Colonic mucosa (tissue), 4 donors: ENCODE measurements at places on chromosomes 2 and 18. TPM values are rescaled to one million over a fixed set of nuclear protein-coding genes. Genes with fewer than 3 reads are reported as not detected.
A peak's percentile ranks its signal among the peaks of the same experiment; 100 is the strongest.

DNA sequence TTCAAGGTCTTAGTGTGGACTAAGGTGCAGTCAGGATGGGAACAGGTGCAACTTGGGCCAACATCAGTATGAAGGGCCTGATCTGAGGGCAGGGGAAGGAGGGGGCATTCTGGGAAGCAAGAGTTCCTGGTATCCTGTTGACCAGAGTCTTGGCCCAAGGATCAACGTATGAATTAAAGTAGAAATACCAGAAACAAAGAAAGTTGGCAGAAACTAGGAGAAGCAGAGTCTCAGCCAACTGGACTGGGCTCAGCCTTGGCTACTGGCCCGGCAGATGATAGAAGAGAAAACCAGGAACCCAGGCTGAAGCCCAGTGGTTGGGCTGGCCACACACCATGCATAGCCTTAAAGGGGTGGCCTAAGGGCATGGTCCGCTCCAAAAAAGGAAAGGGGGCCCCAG, 2.3 kb downstream of the CETN1 start:
- DNase-seq = no peak

DNA sequence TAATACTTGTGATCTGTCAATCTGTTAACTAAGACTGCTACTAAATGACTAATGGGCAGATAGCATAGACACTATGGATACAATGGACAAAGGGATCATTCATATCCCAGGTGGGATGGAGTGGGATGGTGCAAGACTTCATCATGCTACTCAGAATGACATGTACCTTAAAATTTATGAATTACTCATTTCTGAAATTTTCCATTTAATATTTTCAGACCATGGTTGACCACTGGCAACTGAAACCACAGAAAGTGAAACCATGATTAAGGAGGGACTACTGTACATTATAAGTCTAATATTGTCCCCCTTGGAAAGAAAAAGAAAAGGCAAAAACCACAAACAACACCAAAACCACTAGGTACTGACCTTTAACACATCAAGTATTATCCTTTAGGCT, 247.0 kb upstream of the SYT4 start:
- DNase-seq = no peak

DNA sequence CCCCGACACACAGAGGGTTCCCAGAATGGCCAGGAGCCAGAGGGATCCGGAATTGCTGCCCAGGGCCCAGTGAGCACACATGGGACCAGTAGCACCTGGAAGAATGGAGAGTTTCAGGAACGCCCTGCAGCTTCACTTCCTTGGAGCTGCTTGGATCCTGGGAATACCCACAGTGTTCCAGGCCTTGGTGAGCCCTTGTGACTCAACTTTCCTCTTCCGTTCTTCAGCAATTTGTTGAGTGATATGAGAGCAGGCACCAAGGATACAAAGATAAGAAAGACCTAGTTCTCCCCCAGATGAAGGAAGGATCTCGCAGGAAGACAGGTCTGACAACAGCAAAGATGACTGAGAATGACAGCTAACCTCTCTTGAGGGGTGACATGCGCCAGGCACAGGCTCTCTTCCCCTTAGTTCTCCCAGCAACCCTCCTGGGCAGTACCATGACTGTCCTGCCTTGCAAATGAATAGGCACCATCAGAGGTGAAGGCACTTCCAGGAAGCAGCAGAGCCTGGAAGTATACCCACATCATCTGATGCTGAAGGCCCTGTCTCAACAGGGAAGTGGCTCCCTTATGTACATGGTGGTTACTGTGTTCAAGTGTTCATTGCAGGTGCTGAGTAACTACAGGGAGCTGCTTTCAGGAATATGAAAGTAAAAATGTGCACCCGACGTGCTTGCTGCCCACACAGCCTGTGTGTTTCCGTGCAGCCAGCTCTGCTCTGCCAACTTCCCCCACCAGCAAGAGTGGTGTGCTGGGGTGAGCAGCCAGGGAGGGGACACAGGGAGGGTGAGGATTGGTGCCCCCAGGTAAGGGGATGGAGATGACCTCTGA, 116.2 kb downstream of the STPG4 start:
- DNase-seq = no peak

DNA sequence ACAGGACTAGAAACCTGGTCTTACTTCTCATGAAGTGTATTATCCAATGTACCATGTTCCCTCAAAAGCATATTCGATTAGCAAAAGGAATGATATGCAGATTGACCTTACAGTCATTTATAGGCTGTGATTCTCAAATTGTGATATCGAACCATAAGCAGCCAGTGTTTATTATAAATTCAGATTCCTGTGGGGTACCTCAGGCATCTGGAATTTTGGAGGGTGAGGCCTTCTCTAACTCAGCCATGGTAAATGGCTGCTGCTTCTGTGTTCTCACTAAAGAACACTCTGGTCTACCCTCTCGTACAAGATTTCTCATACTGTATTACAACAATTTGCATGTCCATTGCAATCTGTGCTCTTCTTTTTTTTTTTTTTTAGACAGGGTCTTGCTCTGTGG, 84.5 kb downstream of the PRPF40A start:
- DNase-seq = no peak

DNA sequence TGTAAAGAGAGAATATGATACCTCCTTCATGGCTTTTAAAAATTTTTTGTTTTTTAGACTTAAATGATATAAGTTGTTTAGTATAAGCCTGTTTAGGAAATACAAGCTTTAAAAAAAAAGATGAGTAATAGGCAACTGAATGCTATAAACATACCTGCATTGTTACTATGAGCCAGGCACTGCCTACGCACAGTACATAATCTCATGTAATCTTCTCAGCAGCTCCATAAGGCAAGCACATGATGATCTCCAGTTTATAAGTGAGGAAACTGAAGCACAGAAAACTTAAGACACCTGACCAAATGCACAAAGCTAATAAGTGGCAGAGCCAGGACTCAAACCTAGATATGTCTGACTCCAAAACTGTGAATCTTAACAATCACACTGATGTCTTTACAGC, 156.3 kb upstream of the SLC1A4 start:
- no peak for DNase-seq

- DNase-seq = no peak
These were observed 606.0 kb downstream of the TMEM182 start for GRCh38 chr2:103367877-103368276.

- DNase-seq = no peak
These were observed 85.6 kb upstream of the TSPYL6 start for GRCh38 chr2:54341656-54342055.

DNA sequence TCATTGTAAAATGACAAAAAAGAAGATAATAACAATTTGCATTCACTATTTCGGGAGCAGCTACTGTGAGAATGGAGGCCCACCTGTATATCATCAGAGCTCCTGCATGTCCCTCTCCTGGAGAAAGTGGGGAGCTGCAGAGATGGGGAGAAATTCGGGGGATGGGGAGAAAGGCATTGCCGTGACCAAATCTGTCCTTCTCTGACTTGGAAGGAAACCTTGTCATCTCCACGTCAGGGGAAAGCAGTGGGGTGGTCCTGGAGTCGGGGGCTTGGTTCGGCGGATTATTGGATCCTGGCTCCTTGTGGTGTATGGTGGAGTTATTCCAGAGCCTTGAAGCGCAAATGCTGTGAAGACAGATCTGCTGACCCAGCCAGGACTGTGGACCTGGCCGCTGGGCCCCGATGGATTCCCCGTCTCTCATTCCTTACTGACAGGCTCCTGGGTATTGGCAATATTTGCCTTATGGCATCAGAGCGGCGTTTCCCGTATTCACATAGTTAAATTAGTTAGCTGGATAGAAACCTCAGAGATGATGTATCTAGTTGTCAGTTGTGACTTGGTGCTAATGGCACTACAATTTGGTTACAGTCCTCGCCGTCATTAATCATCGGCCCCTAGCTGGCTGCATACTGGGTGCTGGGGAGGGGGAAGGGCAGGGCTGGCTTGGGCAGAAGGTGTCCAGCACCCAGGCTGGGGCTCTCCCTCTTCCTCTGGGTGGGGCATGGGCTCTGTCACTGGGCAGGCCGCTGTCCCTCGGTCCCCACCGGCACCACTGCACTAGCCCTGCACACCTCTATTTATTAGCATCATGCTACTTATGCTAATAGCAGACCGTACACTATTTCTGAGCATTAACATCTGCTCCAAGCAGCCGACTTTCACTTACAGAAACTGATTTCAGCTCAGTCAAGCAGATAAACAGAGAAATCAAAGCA, 31.7 kb downstream of the CELF4 start:
- no peak for DNase-seq

Gene NTSR2
- total RNA-seq = not detected

Gene ALLC
- not detected for total RNA-seq

Gene ROCK2
- 80.9 TPM for total RNA-seq

Gene RFX8
- total RNA-seq = not detected

Gene SLC30A3
- total RNA-seq = not detected

- no peak for DNase-seq
These were observed 69.9 kb downstream of the SGPP2 start for GRCh38 chr2:222494104-222494739.

GRCh38 chr2:120401275-120402066, 55.5 kb downstream of the INHBB start:
- DNase-seq = no peak

- DNase-seq = no peak
These were observed 143.7 kb downstream of the ATL2 start for GRCh38 chr2:38233231-38233983.

DNA sequence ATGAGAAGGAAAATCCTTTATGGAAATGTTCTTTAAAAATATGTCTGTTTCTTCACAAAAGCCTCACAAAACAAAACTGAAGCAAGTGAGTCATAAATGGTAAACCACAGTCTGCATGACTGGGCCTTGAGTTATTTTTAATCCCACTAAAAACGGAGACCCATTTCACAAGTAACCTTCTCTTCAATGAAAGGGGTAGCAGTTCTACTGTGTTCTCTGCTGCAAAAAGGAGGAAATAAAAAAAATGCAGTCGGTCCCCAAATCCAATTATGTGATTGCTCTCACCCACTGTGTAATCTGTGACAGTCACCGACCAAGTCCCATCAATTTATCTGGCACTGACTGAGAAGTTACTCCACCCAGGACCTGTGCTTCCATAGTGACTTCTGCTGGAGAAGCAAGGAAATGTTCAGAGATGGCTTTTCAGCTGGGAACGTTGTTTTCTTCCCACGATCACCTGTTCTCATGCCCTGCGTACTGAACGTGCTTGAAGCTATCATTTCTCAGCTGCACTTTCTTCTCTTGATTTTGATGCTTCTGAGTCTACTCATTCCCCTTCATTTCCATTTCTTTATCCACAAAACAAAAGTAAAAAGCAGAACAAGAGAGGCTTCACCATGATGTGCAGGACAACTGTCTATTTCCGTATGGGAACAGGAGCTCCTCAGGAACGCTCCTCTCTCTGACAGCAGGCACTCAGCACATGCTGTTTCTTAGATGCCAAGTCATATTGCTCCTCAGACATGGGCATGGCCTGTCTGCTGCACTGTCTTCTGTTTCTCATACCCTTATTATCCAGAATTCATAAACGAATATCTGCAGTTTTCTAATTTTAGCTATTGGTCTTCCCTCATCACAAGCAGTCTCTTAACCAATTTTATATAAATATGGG, 80.0 kb upstream of the TMEM200C start:
- no peak for DNase-seq

GRCh38 chr2:199956062-199956380, 639 bp downstream of the MAIP1 start:
- no peak for DNase-seq

GRCh38 chr2:51103205-51103604, 71.3 kb upstream of the NRXN1 start:
- no peak for DNase-seq

GRCh38 chr2:46202987-46203386, 94.2 kb upstream of the EPAS1 start:
- no peak for DNase-seq

- no peak for DNase-seq
These were observed 933.9 kb downstream of the TRIB2 start for GRCh38 chr2:13650586-13651180.

Gene TTC21B
- 13.2 TPM for total RNA-seq

Gene COLEC12
- total RNA-seq = 4.7 TPM

Gene TSN
- 69.0 TPM for total RNA-seq

DNA sequence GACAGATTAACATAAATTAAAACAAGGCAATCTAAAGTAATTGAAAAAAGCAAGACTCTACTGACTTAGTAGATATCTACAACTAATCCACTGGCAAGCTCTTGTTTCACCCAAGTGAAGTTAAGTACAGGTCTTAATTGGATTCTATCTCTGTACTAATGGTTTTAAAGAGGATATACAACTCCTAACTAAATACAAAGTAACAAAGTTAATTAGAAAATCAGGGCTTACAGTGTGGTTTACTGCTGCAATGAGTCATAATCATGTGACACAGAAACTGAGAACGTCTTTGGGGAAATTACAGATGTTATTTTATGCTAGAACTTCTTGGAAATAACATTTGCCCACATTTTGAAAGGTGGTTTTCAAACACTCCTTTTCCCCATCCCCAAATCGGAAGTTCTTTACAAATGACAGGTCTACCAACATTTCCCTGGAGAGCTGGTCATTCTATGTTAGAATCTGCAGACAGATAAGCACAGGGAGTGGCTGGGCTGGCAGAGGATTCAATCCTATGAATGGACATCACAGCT, 245.3 kb downstream of the STK39 start:
- no peak for DNase-seq

GRCh38 chr2:11248-11941, 34.9 kb downstream of the FAM110C start:
- DNase-seq = peak; percentile 79

GRCh38 chr2:150259746-150260145, 227.7 kb downstream of the RND3 start:
- DNase-seq = no peak

DNA sequence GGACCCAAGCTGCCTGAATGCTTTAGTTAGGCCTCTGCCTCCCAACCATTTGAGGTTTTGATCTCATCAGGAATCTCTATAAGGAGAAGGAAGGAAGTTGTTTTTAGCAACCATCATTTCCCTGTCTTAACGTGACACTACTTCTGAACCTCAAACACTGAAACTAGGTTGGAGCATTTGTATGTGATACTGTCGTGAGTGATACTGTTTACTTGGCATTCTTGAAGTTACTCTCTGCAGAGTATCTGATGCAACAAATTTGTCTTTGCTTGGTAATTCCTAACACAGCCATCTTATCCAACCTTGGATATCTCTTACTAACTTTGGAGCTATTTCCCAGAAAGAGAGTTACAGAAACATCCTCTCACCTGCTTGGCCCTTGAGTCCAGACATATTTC, 22.1 kb downstream of the TTLL4 start:
- DNase-seq = no peak

Gene LINC00305
- not detected for total RNA-seq

DNA sequence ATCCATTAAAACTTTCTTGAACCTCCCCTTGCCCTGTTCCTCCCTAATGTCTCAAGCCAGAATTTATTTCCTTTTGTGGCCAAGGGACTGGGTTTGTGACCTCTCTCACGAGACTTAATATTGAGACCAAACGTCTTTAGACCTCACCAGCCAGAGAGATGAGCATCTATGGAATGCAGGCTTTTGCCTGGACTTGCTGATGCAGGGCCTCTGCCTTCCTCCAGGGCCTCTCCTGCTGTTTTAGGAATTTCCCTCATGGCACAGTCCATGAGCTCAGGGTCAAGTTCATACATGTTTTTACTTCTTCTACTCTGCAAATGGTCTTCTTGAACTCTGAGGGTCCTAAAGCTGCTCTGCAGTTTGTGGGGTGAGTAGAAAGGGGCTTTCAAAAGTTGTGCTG, 22.3 kb downstream of the IL1B start:
- no peak for DNase-seq
